ENCODE measurements at places on chromosomes 1 and 21.

- peak; percentile 58 for DNase-seq
Measured at GRCh38 chr1:109910123-109910962, at the start of gene CSF1. CSF1 (plus strand) TSS chr1:109910849; CDS start chr1:109911024, 175 bp downstream.

DNA sequence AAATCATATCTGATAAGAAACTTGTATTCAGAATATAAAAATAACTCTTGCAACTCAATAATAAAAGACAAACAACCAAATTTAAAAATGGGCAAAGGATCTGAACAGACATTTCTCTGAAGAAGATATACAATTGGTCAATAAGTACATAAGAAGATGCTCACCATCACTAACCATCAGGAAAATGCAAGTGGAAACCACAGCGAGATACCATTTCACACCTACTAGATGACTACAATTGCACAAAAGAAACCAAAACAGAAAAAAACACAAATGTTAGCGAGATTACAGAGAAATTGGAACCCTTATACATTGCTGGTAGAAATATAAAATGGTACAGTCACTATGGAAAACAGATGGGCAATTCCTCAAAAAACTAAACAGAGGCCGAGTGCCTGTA lies 11.5 kb upstream of the ZNF683 start:
- no peak for DNase-seq

- no peak for DNase-seq
Measured at GRCh38 chr1:225838793-225839192, 28.9 kb downstream of the EPHX1 start.

- DNase-seq: no peak
Measured at GRCh38 chr21:44569861-44570517, 3.5 kb upstream of the KRTAP10-4 start.

DNA sequence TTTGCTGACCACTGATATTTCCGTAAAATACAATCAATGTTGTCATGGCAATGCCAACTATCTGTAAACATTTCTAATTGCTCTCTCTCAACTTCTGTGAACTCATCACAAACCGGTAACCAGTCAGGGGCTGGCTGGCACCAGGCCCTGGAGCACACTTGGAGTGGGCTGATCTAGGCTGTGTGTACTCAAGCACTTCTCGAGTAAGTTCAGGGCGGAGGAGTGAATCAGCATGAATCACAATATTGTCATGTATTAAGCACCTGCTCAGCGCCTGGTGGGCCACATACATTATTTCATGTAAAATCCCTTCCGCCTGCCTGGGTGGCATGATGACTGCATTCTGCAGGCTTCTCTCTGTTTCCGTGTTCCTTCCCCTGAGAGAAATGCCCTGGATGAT lies 212.4 kb downstream of the FOXD2 start:
- no peak for DNase-seq

- DNase-seq: no peak
Measured at GRCh38 chr1:87044840-87045239, 130.4 kb downstream of the HS2ST1 start.

GRCh38 chr1:189424746-189425331 lies 1052.8 kb downstream of the BRINP3 start:
- DNase-seq: no peak

- DNase-seq: no peak
Measured at GRCh38 chr1:247713753-247714152, 2.7 kb downstream of the OR6F1 start.

GRCh38 chr1:177596485-177596884 lies 373.4 kb downstream of the SEC16B start:
- DNase-seq: no peak

DNA sequence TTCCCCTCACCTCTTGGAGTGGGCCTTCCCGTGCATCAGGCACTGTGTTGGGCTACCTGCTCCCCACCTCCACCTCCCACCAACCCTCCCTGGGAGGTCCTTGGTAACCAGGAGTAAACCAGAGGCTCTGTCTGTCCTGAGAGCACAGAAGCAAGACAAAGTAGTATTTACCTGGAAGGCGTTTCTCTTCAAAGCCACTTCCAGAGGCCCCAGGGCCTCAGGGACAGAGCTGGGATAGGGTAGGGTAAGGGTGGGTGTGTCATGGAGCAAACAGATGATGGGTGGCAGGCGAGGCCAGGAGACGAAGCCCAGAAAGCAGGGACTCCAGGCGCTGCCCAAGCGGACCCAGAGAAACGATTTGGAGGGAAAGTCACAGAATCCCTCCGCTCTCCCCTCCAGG lies 77.2 kb upstream of the TARDBP start:
- DNase-seq: no peak

- DNase-seq: no peak
Measured at GRCh38 chr1:181354865-181355264, 128.5 kb upstream of the CACNA1E start.

DNA sequence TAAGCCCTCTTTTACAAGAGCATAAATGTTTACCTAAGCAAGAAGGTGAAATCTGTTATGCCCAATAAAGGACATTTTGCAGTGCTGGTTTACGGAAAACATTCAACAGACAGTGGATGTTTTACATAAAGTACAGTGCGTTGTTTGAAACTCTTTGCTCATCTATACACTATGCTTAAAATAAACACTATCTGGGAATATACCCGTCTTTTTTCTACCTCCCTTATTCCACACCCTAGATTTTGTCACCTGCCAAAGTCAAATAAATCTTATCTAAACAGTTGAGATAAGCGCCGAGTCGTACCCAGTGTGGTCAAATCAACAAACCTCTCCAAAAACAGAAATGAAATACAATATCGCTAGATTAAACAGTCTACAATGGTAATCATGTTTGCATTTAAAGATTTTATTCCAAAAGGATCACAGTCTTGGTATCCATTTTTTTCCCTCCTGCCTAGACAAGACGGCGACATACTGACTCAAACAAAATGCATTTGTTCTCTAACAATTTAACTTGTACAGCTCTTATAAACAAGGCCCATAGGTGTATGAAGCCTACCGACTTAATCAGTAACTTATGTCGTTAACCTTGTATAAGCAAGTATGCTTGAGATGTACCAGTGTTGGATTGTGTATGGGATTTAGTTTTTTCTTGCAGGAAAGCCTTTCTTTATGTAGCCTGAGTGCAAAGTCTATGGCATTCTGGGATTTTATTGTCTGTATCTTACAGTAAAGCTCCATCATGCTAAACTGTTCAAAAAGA lies 189.1 kb downstream of the FMN2 start:
- no peak for DNase-seq

- peak; percentile 81 for DNase-seq
Measured at GRCh38 chr1:107535091-107535490, 394.3 kb downstream of the NTNG1 start.

- DNase-seq: peak; percentile 87
Measured at GRCh38 chr21:45227735-45228134, 60.0 kb downstream of the POFUT2 start.

DNA sequence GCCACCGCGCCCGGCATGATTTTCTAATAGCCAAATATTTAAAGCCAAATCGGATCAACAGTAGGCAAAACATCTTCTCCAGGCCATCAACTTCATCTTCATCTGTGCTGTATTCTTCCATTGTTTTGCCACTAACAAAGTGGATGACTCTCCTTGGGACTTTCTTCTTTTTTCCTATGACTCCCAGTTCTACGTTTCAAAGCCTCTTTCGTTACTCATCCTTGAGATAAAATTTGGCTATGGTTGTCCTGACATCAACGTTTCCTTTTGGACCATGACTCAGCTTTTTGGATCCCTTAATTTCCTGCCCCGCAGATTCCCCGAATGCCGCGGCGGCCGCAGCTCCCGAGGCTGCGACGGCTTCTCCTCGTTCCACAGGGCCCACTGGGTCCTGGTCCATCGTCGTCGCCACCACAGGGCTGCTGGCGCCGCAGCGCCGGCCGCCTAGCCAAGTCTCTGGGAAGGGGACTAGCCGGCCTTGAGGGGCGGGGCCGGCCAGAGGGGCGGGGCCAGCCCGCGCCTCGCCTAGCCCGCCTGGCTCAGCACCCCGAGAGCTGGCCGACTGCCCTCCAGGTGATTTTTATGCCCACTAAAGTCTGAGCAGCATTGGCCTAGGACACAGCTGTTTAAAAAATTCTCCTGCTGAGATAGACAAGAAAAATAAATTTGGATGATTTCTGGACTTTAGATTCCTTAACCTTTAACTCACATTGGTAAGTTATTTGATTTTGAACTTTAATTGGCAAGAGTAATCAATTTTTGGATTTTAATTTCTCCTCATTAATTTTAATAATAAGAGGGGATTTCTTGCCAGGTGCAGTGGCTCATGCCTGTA lies 93.9 kb downstream of the ADCY10 start:
- peak; percentile 32 for DNase-seq

GRCh38 chr1:2495026-2495425 lies 18.9 kb downstream of the PLCH2 start:
- peak; percentile 90 for DNase-seq

DNA sequence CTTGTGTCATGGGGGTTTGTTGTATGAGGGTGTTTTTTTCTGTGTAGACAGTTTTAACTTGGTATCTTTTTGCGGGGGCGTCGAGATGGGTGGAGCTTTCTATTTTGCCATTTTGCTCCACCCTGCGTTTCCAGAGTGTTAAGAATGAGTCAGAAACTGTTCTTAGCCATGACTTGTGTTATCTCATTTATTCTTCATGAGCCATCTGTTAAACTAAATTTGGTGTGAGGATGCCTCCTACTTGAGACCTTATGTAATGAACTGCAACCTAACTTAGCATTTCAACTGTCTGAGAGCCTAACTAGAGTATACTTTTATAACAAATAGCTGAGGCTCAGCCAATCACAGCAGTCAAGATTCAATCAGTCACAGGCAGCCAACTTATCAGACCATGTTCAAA lies 1873.5 kb downstream of the NCAM2 start:
- DNase-seq: no peak

GRCh38 chr1:70587872-70588366 lies 176.9 kb downstream of the CTH start:
- no peak for DNase-seq

DNA sequence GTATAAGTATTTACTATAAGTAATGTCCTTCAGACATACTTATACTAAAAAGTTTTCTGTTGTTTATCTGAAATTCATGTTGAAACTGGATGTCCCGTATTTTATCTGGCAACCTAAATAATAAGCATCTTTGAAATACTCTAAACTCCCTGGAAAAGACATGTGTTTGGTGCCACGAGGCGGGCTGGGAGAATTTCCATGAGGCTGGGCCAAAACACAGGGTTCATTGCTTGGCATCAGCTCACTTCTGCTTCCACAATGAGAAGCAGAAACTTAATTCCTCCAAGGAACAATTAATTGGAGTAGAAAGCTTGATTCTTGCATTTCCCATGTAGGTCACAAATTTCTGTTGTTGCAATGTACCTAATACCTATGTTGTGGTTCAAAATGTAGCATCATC lies 110.2 kb downstream of the PSMG1 start:
- DNase-seq: peak; percentile 19

DNA sequence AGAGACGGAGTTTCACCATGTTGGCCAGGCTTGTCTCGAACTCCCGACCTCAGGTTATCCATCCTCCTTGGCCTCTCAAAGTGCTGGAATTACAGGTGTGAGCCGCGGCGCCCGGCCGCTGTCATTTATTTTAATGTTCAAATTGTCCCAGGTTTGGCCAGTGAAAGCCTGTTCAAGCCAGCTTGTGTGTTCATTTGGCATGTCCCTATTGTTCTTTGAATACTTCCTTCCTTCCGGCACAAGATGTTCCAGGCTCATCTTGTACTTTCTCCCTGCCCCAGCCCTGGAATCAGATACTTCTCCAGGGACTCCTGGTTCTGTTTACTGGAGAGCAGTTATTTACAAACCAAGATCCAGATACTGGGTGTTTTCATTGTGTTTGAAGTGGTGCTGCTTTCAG lies 37.0 kb downstream of the ZBTB8B start:
- DNase-seq: no peak

- no peak for DNase-seq
Measured at GRCh38 chr1:91805311-91805801, 80.6 kb downstream of the TGFBR3 start.

DNA sequence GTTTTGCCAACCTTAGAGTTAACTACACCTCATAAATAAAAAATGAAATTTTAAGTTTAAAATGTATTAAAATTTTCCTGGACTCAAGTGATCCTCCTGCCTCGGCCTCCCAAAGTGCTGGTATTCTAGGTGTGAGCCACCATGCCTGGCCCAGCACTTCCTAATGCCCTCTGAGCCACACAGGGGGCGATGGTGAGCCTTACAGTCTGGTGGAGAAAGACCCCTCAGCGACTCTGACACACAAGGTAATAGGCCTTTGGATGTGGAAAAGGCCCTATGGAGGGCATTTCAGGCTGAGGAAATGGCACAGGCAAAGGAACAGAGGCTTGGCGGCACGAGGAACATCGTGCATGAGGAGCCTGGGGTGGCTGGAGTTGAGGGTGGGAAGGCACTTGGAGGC lies 6.7 kb downstream of the CITED4 start:
- DNase-seq: no peak

- no peak for DNase-seq
Measured at GRCh38 chr1:43766818-43767525, 59.6 kb downstream of the ST3GAL3 start.

- DNase-seq: peak; percentile 79
Measured at GRCh38 chr1:183543619-183544204, 46.5 kb downstream of the NCF2 start.

- DNase-seq: no peak
Measured at GRCh38 chr21:38325731-38326420, 69.1 kb downstream of the KCNJ15 start.

- no peak for DNase-seq
Measured at GRCh38 chr1:206049293-206049692, 3.7 kb upstream of the RHEX start.

- DNase-seq: no peak
Measured at GRCh38 chr1:220757441-220757840, 9.3 kb downstream of the MTARC2 start.
